ENCODE measurements at places on chromosomes 13 and 19.

GRCh38 chr13:107865643-107866031 is 349.7 kb downstream of the LIG4 start:
- DNase-seq, result no peak

DNA sequence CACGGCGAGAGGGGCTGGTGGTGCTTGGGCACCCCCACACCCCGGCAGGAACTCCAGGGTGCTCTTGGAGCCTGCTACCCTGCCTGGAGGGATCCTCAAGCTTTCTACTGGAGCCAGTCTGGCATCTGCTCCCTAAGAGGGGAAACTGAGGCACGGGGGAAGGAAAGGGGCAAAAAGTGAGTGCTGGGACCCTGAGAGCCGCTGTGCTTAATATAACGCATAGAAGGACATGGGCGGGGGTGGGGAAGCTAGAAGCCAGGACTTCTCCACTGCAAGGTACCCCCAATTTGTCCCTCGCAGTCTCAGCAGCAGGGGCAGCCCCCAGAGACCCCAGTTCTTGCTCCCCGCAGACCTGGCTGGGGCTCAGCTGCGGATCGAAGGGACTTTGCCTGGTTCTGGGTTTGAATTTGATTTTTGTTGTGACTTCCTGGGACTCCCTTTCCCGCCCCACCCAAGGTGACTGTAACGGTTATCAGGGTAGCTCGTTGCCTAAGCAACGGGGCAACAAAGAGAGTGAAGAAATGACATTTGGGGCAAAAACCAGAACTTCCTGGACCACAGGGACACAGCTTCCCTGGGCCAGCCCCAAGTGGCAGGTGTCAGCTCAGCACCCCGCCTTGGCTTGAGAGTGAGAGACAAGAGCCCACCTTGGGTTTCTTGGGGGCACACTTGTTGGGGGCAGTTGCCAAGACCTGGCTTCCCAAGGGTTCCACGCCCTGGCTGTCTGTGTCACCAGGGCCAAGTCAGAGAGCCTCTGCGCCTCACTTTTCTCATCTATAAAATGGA is 638 bp downstream of the ADGRE5 start:
- peak; percentile 70 for DNase-seq

GRCh38 chr13:53747825-53748224 is 719.2 kb downstream of the OLFM4 start:
- no peak for DNase-seq

DNA sequence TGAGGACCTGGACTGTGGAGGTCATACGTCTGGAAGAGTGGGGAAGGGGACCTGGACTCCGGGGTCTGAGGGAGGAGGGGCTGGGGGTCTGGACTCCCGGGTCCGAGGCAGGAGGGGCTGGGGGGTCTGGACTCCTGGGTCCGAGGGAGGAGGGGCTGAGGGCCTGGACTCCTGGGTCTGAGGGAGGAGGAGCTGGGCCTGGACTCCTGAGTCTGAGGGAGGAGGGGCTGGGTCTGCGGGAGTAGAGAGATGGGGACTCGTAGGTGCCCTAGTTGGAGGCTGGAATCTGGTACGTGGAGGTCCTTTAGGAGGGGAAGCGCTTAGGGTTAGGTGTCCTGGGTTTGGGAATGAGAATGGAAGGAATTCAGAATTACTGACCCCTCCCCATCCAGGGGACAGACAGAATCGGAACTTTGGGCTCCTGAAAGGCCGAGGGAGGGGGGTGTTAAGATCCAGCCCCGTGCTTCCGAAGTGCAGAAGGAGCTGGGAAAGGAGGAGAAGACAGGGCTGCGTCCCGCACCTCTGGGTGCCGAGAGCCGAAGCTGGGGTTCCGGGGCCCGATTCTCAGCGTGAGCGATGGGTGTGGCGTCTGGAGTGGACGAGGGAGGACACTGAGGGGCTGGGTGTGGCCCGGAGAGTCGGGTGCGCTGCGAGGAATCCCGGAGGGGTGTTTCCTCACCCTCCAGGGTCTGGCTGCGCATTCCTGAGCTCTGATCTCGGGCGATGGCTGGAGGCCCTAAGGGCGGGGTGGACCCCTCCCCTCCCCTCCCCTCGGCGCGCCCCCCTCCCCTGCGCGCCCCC is 608 bp downstream of the MYADM start:
- DNase-seq, result peak; percentile 52

GRCh38 chr13:77016888-77017623 is 9.9 kb downstream of the FBXL3 start:
- peak; percentile 59 for DNase-seq

DNA sequence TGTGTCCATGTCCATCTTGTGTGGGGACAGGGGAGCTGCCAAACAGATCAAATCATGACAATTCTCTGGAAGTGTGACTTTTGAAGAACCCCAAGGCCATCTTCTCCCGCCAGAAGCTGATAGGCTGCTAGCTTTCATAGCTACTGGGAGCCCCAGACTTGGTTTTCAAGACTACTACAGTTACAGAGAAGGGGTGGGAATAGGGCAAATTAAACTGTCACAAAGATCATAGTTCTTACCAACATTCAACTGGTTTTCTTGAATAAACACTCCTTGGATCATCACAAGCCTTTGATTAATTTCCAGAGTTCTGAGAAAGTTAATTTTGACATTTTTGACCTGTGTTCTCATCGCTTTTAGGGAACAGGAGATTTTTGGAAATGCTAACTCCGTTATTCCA is 67.8 kb upstream of the FARP1 start:
- DNase-seq, result no peak

DNA sequence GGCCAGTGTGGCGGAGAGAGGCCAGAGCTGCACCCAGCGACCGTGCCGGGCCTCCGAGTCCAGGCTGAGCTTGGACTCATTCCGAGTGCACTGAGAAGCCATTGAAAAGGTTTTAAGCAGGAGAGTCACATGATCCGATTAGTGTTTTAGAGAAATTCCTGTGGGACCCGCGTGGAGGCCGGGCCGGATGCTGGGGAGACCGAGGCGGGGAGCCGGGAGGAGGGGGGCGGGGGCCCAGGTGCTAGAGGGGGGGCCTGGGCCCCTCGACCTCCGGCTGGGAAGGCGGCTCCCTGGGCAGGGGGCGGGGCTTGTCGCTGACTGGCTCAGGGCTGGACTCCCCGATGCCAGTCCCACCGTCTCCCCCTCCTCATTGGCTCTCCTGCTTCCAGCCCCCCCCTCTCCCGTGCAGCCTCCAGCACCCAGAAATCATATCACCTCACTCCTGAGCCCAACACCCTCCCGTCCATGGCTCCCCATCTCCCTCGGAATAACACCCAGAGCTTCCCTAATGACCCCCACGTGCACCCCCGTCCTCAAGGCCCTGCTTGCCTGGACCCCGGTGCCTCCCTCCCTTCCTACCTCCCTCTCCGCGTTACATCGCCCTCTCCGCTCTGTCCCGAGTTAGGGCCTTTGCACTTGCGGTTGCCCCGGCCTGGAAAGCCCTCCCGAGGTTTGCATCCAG is 5.2 kb upstream of the ZNF579 start:
- no peak for DNase-seq

- no peak for DNase-seq
Observed at GRCh38 chr13:24713022-24713421, 32.8 kb downstream of the ATP12A start.

GRCh38 chr19:19873381-19873780 is 7.7 kb downstream of the ZNF253 start:
- no peak for DNase-seq

DNA sequence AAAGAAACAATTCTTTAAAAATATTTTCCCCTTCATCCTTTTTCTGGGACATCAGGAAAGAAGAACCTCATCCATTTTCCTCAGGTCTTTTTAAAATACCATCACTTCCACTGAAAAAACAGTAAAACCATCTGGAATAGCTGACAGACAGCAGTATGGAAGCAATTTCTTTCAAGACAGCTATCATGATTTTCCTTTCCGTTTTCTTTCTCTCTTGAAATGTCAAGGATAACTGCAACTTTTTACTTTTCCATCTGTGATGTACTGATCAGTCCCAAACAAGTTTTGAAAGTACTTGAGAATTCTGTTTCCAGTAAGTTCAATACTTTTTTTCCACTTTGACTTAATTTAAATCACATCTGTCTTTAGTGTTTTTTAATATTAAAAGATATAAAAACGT is 211.2 kb downstream of the LHFPL6 start:
- DNase-seq, result no peak

GRCh38 chr13:51559946-51560735 is 24.1 kb upstream of the WDFY2 start:
- DNase-seq, result peak; percentile 53

GRCh38 chr13:91375116-91375729 is 23.2 kb upstream of the GPC5 start:
- DNase-seq, result peak; percentile 47

GRCh38 chr13:100506154-100506553 is 82.4 kb downstream of the GGACT start:
- no peak for DNase-seq

DNA sequence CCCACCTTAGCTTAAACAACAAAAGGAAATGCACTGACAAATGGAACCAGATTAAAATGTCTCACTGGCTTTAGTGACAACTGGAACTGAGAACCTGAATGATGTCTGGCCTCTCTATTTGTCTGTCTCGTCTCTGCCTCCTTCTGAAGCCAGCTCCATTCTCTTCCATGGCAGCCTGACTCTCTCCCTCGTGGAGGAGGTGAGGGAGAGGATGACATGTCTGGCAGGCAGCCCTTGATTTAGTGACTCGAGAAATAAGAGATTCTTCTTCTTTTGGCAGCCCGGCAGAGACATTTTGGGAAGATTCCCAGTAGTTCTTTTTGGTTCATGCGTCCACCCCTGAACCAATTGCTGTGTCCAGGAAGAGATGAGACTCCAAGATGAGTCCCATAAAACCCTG is 131.7 kb downstream of the KLF5 start:
- no peak for DNase-seq

- no peak for DNase-seq
Observed at GRCh38 chr19:47740866-47741519, 4.4 kb upstream of the NOP53 start.

GRCh38 chr13:113508521-113509254 is 18.2 kb upstream of the DCUN1D2 start:
- DNase-seq, result peak; percentile 56

- DNase-seq, result no peak
Observed at GRCh38 chr13:102707467-102707866, 12.6 kb upstream of the METTL21C start.
